Upper lobe of left lung (tissue), 6 donors: ENCODE measurements at places on chromosomes 1 and 21. TPM values are rescaled to one million over a fixed set of nuclear protein-coding genes. Genes with fewer than 3 reads are reported as not detected.

DNA sequence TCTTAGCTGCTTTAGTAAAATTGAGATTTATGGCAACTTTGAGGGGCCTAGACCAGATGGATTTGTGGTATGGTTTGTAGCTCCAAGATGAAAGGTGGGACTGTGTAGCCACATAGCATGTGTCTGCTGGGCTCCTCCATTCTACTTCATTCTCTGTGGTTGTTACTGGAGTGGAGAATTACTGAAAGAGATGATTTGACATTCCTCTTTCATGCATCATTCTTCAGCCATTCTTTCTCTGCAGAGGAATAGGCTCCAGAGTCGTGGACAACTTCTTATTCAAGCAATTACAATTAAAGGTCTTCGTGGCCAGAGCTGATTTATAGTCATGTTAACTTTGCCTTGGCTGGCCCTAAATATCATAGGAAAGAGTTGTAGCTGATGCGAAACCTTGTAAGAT is 328.9 kb downstream of the PAPPA2 start:
- no peak for DNase-seq

RBM11 gene
- total RNA-seq = 1.8 TPM

- no peak for DNase-seq
Measured at GRCh38 chr1:176466514-176466913, 3.5 kb downstream of the PAPPA2 start.

RHBG gene
- not detected for total RNA-seq

OR10Z1 gene
- total RNA-seq = not detected

DNA sequence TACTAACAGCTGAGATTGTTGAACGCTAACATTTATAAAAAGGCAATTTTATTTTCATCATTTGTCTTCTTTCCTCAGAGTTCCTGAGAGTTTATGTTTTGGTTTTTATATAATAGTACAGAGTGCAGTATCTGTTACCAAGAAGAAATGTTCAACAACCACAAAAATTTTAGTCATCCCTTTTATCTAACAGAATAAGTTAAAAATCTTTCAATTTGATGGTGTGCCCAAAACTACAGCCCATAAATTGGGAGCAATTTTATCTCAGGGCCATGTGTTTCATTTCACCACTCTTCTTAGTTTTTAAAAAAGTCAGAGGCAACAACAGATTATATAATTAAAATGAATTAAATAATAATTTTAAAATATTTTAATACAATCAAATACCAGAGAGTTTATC is 37.1 kb downstream of the NEXN start:
- DNase-seq = no peak

GRCh38 chr1:182784556-182785171 is 4.9 kb upstream of the NPL start:
- DNase-seq = no peak

DNA sequence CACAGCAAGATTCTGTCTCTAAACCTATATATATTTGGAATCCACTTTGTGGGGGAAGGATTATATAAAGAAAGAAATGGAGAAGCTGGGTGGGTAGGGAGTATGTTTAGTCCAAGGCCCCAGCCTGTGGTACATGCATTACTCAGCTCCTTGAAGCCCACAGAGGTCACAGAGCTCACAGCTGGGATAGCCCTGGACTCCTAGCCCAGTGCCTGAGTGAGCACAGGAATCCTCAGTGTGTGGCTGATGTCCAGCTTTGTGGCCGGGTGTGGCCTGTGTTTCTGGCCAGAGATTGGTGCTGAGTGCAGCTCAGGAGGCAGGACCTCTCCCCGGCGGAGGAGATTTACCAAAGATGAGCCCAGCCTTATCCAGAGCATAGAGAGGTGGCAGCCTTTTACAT is 7.6 kb downstream of the CAPN9 start:
- DNase-seq = peak; percentile 66

ALG14 gene
- total RNA-seq = 0.55 TPM

ADORA3 gene
- total RNA-seq = 2.1 TPM

KRTAP13-2 gene
- not detected for total RNA-seq

GRCh38 chr1:69697340-69697739 is 129.6 kb downstream of the LRRC7 start:
- no peak for DNase-seq

KRTAP7-1 gene
- not detected for total RNA-seq

GRCh38 chr1:37998913-37999429 is 6.3 kb downstream of the FHL3 start:
- no peak for DNase-seq
